ENCODE measurements at places on chromosomes 5 and 9.

DNA sequence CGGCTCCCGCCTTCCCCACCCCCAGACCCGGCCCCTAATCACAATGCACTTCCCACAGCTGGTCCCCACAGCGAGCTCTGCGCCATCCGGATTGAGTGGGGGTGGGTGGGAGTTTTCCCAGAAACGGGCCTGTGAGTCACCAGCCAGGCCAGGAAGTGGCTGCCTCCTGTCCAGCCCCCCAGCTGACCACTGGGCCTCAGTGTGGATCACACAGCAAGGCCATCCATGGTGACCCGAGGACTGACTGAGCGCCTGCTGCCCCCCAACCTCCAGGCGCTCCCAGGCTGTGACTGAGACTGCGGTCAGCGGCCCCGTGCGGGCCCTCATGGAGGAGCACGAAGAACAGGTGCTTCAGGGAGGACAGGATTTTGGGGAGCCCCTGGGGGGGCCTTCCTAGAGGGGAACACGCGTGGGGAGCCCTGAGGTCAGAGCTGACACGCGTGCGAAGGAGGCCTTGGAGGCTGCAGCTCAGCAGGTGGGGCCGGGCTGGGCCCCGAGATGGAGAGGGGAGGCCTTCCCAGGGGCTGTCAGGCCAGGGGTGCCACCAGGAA is 48.3 kb upstream of the EGFL7 start:
- no peak for DNase-seq

DNA sequence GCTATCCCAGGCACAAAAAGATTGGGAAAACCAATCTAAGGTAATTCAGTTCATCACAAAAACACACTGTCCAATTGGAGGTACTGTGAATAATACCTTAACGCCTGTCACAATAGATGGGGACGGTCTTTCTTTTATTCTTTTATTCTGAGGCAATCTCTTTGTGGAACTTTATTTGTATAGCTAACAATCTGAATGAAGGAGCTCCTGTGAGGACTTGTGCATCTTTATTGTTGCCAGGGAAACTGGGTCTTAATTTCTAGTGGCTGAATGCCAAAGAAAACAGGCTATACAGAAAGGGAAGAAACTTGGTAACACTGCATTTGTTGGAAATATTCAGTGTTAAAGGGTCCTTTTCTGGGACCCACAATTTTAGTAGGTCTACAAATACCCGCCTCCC is 546.9 kb upstream of the C9orf72 start:
- DNase-seq: no peak

DNA sequence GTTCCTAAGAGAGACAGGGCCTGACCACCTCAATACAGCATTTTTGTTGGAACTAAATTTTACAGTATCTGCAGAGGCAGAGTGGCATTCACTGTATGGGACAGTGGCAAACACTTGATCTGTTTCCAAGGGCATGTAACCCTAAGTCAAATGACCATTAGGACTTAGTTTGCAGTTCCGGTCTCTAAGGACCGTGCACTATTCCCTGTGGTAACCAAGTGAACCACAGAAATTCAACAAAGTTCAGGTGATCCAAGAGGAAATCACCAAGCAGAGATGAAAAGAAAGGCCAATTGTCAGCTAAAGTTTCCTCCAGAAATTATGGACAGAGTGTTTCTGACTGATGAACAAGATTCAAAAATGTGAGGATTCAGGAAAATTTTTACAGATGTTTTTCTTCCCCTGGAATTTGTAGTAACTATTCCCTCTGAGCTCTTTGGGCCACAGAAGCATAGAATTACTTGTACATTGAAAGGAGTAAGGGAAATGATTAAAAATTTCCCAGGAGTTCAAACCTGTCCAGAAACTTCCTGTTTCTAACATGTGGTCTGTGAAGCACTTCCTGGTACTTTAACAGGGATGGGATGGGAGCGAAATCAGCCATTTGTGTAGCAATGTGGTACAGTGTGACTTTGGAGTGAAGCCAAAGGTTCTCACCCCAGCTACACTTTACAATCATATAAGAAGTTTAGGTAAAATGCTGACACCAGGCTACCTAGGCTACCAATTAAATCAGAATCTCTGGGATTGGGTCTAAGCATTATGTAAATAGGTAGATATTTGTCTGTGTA is 266.1 kb upstream of the MAP3K1 start:
- no peak for DNase-seq

GRCh38 chr5:163913548-163913947 is 408.1 kb downstream of the MAT2B start:
- DNase-seq: no peak

DNA sequence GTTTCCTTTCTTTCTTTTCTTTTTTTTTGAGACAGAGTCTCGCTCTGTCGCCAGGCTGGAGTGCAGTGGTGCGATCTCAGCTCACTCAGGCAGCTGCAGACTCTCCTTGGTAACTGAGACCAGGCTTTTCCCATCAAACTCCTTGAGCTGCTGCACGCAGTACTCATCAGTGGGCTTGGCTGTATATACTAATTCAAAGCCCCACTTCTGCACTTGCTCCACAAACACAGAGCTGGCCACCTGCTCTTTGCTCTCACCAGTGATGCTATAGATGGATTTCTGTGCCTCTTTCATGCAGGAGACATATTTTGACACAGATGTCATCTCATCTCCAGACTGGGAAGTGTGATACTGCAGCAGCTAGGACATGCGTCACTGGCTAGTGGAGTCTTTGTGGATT is 252.7 kb downstream of the AP3B1 start:
- DNase-seq: no peak

- no peak for DNase-seq
Measured at GRCh38 chr5:125882061-125882460, 541.1 kb upstream of the GRAMD2B start.

GRCh38 chr9:69463497-69464068 is 138.6 kb downstream of the ENTREP1 start:
- DNase-seq: no peak

GRCh38 chr5:168209244-168209995 is 82.0 kb upstream of the WWC1 start:
- DNase-seq: no peak

DNA sequence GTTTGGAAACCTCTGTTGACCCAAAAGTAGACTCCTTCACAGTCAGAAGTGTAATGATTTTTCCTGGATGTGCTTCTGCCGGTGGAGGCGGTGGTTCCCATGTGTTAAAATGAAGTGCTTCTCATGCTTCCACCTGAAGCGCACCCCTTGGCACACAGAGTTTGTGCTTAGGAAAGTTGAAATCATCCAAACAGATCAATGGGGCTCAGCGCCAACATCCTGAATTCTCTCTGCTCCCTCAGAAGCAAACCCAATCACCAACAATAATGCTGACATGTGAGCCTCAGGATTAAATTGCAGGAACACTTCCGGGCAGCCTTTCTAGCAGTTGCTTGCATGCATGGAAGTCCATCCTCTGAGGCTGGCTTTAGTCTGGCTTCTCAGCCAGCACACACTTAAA is 71.0 kb downstream of the MED10 start:
- no peak for DNase-seq

DNA sequence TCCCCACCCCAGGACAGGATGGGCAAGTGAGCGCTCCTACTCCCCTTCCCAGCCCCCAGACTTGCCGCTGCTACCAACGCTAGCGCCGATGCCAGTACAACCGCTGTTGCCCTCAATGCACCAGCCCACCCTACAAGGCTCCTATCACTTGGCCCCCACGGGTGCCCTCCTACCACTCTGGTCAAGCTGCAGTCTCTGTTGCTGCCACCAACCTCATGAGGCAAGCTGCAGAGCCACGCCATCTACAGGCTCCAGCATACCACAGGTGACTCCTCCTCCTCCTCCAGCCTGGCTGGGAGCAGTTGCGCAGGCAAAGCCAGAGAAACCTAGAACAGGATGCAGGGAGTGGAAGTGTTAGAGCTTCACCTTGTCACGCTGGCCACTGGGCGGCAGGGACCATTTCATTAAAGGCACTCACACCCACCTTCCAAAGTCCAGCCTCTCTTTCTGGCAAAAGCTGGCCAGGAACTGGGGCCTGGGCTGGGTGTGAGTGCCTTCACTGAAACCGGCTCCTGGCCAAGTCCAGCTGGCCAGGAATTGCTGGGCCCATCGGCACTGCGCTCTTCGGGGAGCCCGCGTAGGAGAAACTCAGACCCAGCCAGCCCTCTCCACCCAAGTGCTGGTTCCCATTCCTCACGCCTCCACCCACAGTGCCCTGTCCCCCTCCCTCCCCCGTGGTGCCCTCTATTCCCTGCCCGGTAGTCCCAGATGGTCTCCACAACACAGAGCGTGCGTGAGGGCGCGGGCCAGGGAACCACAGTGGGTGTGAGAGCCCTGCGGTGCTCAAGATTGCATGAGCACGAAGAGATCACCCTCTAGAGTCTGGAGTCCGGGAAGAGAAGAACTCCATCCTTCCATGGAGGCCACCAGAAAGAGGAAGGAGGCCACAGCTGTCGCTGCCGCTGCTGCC is 1.6 kb upstream of the PCAT7 start:
- no peak for DNase-seq

DNA sequence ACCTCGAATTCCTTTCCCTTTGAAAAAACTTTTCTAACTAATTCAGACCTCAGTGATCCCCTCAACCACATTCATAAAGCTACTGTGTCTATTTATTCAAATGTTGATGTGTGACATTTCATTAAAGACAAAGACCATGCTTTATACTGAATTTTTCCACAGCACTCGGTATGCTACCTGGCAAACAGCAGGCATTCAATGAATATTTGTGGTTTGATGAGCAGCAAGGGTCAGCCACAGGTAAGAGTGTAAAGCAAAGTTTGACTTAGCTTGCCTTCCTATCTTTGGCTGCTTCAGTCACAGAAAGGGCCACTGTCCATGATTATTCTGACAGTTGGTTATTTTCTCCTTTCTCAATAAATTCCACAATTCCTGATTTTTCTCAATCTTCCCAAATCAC is 5.1 kb upstream of the CDC42SE2 start:
- no peak for DNase-seq

- DNase-seq: no peak
Measured at GRCh38 chr5:305459-305858, 16.1 kb upstream of the AHRR start.

DNA sequence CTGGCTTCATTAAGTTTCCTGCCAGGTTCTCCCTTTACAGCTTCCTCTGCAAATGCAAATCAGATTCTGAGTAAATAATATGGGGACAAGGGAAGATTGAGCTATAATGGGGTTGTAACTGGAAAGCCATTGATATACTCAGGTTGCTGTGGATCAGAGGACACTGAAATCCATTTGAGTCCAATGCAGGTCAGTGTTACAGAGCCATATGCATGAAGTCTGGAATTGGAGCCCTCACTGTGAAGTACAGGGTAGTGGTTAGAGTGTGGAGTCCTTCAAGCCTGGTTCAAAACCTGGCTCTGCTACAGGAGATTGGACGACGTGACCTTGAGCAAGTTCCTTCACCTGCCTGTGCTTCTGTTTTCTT is 48.7 kb downstream of the TIMD4 start:
- DNase-seq: no peak

- no peak for DNase-seq
Measured at GRCh38 chr9:136412962-136413361, 2.5 kb downstream of the PMPCA start.

DNA sequence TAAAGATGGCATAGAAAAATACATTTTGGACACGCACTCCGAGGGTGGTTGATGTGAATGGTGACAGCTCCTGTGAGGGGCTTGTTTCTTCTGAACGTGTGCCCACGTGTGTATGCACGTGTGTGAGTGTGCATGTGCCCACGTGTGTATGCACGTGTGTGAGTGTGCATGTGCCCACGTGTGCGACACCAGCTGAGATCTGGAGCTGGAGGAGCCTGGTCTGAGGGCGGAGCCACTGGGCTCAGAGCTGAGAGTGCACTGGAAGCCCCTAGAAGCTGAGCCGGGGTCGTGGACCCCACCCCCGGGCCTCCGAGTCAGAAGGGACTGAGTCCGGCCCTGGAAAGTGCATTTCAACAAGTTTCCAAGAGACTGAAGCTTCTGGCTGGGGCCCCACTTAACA is 282.5 kb upstream of the IRX4 start:
- DNase-seq: no peak

DNA sequence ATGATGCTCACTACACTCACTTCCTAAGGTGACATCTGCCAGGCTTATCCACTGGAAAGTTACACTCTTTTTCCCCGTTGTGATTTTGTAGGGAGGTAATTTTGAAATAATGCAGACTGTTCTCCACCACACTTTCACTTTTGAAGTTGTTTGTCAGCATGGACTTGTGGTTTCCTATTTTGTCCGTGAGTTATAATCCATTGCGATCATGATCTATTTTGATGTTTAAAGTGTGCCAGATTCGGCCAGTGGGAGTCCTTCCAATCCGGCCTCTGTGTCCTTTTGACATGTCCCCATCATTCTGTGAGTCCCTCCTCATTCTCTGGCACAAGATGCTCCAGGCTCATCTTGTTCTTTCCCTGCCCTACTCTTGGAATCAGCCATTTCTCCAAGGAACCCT is 211.3 kb upstream of the KLF4 start:
- no peak for DNase-seq
